ENCODE measurements at places on chromosomes 13 and 19.

DNA sequence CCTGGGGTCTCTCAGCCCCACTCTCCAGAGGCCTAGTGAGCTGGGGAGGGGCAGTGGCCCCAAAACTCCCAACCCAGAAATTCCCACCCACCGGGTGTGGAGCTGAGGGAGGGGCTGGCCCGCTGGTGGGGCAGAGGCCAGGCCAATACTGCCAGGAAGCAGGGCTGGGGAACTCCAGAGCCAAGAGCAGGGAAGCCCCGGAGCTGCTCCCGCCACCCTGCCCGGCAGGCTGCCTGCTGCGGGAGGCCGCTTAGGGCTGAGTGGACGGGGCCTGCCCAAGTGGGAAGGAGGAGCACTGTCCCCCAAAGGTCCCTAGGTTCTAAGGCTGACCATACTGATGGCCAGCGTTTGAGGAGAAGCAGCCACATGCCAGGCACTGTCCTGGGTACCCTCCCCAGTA is 13.0 kb upstream of the RELB start:
- DNase-seq, result no peak

- no peak for DNase-seq
These were observed at the start of gene DOCK6 for GRCh38 chr19:11261971-11262839. Gene DOCK6 (minus strand): TSS chr19:11262524. CDS start chr19:11262440, 84 bp downstream.

DNA sequence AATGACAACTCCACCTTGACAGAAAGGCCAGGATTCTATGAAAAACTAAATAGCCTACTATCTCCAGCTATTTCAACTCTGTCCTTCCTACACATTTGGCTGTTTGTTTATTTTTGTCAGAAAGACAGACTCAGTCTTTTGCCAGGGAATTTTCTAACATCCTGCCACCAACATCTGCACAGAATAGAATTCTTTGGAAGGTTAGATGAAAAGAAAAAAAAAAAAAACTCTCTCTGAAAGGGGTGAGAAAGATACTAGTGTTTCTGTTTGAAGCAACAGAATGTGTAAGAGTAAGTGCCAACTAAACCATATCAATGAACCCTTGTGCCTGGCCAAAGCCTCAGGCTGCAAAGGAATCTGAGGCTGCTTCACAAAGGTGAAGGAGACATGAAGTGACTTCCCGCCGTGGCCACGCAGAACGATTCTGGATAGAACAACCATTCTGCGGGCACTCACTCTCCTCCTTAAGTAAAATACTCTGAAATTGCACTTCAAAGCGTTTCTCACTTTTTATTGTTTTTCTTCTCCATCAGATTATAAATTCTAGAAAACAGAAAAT is 498.2 kb downstream of the IRS2 start:
- DNase-seq, result no peak

- DNase-seq, result peak; percentile 54
These were observed 32.7 kb upstream of the DCLK1 start for GRCh38 chr13:36163809-36164308.

DNA sequence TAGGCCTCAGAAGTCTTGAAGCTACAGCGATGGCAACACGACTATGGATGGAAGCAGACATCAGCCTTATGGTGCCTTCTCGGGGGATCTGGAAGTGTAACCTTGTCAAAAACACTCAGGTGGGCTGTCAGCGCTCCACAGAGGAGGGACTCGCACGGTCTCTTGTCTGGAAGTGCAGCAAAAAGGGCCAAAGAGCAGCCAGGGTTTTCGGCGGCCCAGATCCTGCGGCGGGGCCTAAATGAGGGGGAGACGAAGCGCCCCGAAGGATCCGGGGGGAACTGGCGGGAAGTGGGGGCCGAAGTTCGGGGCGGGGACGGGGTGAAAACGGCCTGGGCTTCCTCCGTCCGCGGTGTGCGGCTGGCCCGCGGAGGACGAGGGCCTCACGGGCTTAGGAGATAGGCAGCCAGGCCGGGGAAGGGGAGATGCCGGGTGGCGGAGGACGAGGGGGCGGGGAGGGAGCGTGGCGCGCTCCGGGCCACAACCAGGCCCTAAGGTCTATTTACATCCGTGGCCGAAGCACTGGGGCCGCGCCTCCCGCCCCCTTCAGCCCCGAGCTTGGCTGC is 637 bp downstream of the RANBP3 start:
- no peak for DNase-seq

DNA sequence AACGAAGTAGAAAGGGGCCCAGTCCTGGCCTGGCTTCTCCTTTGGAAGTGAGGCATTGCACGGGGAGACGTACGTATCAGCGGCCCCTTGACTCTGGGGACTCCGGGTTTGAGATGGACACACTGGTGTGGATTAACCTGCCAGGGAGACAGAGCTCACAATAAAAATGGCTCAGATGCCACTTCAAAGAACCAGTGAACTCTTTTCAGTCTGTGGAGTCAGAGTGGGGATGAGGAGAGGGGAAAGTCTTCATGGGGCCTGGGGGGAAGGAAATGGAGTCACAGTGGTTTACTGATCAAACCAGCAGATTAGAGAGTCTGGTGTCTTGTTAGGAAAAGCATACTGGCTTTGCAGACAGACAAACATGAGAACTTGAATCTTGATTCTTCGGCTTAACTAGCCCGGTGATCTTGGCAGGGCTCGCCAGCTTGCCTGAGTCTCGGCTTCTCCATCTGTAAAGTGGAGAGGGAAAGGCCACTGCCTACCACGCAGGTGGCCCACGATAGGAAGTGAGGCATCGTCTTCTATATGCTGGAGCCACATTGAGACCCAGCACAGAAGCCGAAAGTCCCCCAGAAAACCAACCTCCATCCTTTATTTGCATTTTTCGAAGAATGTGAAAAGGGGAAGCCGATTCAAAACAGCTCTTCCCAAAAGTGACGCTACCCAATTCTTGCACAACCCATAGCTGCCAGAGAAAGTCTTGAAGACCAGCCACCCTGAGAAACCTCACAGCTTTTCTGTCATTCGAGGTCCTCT is at the start of gene FFAR1:
Gene FFAR1, plus strand, starts transcription at position 732 of the 759 bp plus-strand sequence. CDS start 3,650 bp downstream, outside the sequence.
- no peak for DNase-seq

DNA sequence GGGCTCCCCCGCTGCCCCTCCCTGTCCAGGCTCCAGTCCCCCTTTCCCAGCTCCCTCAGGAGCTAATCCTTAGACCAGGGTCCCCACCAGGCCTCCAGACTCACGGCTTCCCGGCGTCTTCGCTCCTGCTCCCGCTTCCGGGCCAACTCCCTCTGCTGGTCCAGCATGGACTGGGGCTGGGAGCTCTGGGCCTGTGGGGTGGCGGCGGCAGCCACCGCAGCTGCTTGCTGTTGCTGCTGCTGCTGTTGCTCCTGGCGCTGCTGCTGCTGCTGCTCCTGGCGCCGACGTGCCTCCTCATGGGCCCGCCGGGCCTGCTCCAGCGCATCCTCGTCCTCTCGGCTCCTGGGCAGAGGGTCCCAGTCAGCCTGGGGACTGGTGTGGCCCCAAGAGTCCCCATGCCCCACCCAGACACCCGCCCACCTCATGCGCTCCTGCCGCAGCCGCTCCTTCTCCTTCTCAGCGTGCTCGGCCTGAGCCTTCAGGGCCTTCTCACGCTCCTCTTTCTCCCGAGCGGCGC is 6.4 kb upstream of the EPHX3 start:
- DNase-seq, result no peak

- no peak for DNase-seq
These were observed 30.0 kb downstream of the KEAP1 start for GRCh38 chr19:10473192-10473591.
